ENCODE measurements at places on chromosomes 1 and 21. TPM values are rescaled to one million over a fixed set of nuclear protein-coding genes. Genes with fewer than 3 reads are reported as not detected.

The CAPN8 gene
- not detected for total RNA-seq

The PDE9A gene
- 46.3 TPM for total RNA-seq

The OPN3 gene
- total RNA-seq, result 15.2 TPM

The VANGL2 gene
- 69.7 TPM for total RNA-seq

The CNN3 gene
- total RNA-seq, result 183 TPM

The ZNF683 gene
- not detected for total RNA-seq

The DNAJC8 gene
- 110 TPM for total RNA-seq

GRCh38 chr1:182280504-182280900 is 111.1 kb downstream of the GLUL start:
- no peak for DNase-seq

DNA sequence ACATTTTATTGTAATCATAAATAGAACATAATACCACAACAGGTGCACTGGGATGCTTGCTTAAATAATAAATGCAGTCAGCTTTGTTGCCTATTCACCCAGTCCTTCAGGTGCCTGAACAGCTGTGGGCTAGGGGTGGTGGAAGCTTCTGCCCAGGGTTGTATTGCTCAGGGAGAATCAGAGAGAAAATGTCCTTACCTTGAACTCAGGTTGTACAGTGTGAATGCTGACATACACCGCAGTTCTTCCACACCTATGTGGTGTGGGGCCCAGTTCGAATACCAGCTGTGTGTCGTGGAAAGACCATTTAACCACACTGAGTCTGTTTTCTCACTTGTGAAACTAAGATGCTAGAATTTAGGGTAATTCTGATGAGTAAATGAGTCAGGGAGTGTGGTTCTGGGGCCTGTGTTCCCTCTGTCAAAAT is 115.7 kb upstream of the ATP1A1 start:
- no peak for DNase-seq

GRCh38 chr1:154720328-154721297 is 112.6 kb upstream of the ADAR start:
- DNase-seq, result no peak

GRCh38 chr1:12150456-12151200 is 16.2 kb upstream of the TNFRSF1B start:
- no peak for DNase-seq

GRCh38 chr1:8097077-8097799 is 71.1 kb upstream of the ERRFI1 start:
- DNase-seq, result no peak

- no peak for DNase-seq
Observed at GRCh38 chr1:8363767-8364301, 45.9 kb downstream of the SLC45A1 start.

DNA sequence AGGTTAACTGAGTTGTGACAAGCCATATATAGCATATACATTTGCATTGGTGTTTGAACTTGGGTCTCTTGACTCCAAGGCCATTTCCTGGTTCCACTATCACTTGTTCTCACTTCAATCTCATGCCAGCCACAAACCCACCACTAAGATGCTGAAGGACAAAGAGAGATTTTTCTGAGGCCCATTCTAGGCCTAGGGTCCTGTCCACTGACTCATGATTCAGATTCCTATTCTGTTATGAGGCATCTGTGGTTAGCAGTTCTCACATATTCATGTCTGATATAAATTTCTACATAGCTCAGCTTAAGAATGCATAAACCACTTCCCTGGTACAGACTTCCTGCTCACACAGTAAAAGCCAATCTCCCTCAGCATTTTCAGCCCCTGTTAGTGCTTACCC is 326.1 kb upstream of the BEND5 start:
- DNase-seq, result no peak

- DNase-seq, result no peak
Observed at GRCh38 chr1:246157516-246157915, 349.6 kb downstream of the SMYD3 start.

DNA sequence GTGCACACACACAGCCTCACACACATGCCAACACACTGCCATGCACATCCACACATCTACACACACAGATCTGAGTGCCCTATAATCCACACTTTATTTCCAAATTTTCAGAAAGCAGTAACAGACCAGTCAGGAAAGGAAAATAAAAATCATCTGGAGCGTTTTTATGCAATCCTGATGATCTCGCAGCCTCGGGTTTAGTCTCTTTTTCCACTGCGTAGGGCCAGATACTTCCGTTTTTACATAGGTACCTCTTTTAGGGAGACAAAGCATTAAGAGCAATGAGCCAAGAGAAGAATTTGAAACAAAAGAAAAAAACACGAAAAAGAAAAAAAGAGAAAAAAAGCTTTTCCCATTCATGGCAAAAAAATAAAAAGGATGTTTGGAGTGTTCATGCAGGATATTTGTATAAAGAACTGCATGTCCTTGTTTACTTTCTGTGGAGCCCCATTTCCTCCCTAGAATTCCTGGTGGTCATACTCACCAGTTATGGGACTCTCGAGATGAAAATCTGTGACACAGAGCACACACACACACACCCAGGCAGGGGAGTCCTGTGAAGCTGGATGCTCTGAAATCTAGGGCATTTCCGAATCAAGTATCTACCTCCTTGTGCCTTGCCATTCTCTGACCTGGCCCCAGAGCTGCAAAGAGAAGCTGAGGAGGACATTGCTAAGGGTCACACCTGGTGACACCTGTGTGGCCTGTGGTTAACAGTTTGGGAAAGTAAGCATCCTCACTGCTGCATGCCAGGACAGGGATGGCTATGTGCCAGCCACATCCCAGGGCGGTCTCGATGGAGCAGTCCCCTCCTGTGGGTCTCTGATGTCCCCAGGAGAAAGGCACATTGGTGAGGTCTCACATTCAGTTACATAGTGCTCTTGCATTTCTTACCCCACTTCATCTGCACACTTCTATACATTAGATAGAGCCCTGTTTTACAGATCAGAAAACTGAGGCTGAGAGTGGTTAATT is 83.6 kb downstream of the RUNX1 start:
- DNase-seq, result no peak

DNA sequence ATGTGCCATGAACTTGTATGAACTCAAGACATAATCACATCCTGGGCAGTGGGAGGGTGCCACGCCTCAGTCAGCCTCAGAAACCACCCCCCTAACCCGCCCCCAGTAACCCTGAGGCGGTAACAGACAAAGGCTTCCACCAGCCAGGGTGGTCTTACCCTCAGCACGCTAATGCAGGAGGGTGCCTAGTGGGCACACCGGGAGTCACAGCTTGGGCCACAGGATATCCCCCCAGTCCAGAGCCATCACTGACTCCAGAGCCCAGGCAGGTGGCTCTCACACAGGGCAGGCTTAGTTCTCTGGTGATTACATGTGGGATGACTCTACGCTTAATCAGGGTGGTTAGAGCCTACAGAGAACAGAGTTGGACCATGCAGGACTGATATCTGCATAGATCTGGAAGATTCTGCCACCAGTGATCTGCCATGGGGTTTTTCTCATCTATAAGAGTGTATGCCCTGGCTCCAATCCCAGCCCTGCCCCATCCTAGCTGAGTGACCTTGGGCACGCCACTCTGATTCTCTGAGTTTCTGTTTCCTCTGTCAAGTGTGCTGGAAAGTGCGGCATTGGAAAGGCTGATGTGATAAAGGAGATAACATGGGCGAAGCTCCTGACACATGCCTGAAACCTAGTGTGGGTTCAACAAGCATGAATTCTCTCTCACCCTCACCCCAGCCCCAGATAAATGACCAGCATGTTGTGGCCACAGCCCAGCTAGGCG is 27.3 kb downstream of the OPTC start:
- no peak for DNase-seq

DNA sequence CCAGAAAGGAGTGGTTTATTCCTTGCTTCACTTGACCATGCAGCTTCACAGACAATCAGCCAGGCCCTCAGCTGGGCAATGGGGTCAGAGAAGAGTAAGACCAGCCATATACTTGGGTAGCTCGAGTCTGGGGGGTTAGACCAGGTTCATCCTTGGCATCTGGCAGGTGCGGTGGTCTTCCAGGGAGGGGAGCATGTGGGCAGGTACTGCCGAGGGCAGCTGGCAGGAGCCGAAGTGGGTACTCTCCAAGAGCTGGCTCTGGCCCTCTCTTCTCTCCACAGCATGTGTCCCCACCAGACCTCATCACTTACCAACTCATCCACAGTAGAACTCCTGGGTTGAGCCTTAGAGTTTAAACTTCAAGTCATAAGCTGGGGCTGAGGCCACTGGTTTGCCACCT is 156.8 kb downstream of the FOXD2 start:
- DNase-seq, result no peak

GRCh38 chr1:206882555-206882954 is 14.7 kb upstream of the IL24 start:
- no peak for DNase-seq

DNA sequence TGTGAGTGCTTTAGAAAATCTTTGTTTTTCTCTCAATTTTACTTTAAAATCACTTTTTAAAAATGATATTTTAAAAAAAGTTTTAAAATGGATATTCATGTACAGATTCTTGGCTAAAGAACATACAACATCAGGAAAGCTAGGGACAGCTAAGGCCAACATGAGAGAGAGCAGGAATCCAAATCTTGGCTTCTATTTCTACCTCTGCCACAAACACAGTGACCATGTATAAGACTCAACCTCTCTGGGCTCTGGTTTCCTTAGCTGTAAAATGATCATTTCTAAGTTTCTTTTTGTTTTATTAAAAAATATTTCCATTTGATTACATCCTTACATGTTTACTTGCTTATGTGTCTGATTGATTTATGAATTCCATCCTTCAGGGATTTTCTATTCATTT is 1.2 kb downstream of the VCAM1 start:
- no peak for DNase-seq

- DNase-seq, result no peak
Observed at GRCh38 chr1:62774971-62775595, 8.8 kb upstream of the ATG4C start.

GRCh38 chr1:246418565-246419312 is 88.3 kb downstream of the SMYD3 start:
- no peak for DNase-seq

GRCh38 chr1:212167098-212167497 is 118.1 kb upstream of the PPP2R5A start:
- DNase-seq, result no peak

DNA sequence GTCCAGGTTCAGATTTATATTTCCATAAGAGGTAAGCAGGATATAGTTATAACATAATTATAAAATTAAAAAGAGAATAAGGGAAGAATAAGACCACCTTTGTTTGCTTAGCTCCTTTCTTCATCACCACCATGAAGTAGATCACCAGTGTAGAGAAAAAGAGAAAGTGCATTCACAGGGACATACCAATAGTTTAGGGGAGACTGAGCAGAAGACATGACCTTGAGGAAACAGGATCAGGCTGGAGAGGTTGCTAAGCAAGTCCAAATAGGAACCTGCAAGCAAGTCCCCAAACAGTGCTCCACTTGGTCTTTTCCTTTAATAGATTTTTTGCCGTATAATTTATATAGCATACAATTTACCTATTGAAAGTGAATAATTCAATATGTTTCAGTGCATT is 63.0 kb downstream of the KCNT2 start:
- no peak for DNase-seq

DNA sequence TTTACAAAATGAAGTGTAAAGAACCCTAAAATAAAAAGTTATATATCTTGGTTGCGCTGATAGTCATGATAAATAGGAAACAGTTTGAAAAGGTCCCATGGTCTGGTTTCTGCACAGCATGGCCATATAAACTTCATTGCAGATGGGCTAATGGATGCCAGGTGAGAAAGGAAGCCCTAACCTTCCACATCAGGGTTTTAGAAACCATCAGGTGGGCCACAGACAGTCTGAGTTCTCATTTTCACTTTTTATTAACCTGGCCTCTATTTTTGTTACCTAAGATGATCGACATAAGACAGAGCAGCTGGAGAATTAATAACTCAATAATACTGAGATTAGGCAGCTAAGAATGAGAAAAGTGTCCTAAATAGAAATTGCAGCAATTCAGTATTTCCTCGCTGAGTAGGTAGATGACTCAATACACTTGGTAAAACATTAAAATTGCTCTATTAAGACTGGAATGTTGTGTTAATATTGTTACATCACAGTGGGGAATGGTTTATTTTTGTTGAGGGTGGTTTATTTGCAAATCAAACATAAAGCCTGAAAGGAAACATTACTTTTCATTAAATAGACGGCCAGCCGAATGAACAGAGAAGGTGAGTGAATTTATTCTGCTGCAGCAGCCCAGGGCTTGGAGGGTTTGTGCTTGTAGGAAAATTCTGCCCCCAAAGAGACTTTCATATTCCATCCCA is 21.1 kb downstream of the C1orf21 start:
- DNase-seq, result no peak

- DNase-seq, result no peak
Observed at GRCh38 chr1:182235952-182236650, 155.5 kb downstream of the GLUL start.
